NCI-H526 treated with DMSO at 0.1 percent for 48 hours (cell line): ENCODE measurements at places on chromosomes 7 and 10.

DNA sequence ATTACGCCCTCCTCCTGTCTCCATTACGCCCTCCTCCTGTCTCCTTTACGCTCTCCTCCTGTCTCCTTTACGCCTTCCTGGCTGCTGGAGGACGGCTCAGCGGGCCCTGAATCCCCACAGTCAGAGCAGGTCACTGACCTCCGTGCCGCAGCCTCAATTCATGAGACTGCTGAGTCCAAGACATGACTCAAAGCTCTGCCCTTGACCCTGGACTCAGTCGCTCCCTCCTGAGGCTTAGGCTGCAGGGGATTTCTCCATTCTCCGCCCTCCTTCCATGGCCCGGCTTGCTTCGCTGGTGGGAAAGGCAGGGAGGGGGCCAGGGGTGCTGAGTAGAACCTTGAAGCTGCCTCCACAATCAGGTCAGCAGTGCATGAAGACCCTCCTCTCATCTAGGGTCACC is 21.0 kb upstream of the FOXL3 start:
- no peak for DNase-seq

- DNase-seq = no peak
Observed at GRCh38 chr10:80713398-80713928, 175.8 kb downstream of the SH2D4B start.

DNA sequence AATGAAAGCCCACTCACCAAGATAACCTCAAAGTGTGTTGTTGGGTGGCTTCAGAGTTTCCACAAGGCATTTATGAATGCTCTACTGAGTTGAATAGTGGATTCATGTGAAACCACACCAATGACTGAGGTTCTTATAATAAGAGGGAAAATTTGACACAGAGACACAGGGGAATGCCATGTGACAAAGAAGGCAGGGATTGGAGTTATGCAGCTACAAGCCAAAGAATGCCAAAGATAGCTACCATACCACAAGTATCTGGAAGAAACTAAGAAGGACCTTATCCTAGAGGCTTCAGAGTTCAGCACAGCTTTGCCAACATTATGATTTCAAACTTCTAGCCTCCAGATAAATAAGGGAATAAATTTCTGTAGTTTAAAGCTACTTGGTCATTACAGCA is 68.0 kb upstream of the PCDH15 start:
- DNase-seq = no peak

- DNase-seq = no peak
Observed at GRCh38 chr10:92024700-92025099, 101.1 kb downstream of the BTAF1 start.

- DNase-seq = peak; percentile 24
Observed at GRCh38 chr10:5434017-5434753, 21.8 kb downstream of the NET1 start.
